ENCODE measurements at places on chromosomes 5 and 9.

- no peak for DNase-seq
Observed at GRCh38 chr9:124437086-124437485, 13.2 kb upstream of the ADGRD2 start.

DNA sequence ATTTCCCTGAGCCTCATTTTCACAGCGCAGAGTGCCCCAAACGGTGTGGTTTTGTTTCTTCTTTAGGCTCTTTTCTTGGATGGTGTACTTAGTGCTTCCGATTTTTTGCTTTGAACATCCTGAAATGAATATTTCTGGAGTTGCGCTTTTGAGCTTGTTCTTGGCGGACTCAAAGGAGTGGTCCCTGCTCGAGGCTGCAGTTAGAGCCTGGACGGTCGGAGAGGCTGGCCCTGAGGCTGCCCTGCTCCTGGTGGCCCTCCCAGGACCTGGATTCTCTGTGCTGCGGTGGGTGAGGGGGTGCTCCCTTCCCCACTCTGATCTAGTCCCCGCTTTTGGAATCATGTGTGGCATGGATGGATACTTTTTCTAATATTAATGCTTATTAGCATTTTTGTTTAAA is 291.8 kb upstream of the IRX4 start:
- no peak for DNase-seq

DNA sequence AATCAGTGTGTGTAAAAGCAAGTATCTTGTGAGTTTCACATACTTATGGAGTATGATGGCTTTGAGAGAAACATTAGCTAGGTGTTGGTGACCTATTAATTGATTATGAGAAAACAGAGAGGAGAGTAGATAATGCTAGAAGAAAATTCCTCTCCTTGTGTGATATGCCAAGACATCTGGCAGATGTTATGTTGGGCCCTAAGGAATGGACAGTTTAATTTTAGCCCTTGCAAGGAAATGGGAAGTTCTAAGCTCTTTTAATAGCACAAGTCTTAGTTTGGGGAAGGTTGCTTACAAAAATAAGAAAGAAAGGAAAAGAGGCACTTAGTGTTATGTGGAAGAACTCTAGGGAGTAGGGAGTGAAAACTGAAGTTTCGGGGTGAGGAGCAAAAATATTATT is 5.1 kb downstream of the ZNF462 start:
- DNase-seq: no peak

DNA sequence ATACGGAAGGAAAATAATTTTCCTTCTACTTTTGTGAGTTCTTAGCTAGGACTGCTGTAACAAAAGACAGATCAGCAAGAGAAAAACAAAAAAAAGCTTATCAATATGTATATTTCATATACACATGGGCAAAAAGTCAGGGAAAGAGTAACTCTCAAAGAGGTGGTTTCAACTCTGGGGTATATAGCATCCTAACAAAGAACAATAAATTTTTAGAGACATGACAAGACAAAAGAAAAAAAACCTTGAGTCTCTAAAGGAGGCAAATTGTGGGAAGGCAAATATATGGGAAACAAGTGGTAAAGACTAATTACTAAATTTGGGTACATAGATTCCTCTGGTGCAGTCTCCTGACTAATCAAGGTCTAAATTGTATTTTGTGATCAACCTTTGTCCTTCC is 93.2 kb downstream of the C5orf15 start:
- DNase-seq: no peak

DNA sequence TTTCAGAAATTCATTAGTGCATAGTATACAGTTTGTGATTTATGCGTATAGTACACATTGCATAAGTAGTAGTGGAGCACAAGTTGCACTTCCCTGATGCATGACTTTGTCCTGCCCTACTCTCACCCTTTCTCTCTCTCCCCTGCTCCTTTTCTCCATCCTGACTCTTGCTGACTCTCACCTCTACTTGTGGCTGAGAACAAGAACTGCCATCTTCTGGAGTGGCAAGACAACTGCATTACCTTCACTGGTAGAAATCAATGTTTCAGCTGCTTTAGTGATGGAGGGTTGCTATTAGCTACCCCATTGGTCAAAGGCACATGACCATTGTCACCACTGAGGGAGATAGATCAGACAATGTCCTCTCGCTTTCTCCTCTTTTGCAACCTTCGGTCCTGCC is 26.9 kb downstream of the SPEF2 start:
- DNase-seq: no peak

- DNase-seq: no peak
Observed at GRCh38 chr9:17062497-17062896, 72.3 kb upstream of the CNTLN start.

DNA sequence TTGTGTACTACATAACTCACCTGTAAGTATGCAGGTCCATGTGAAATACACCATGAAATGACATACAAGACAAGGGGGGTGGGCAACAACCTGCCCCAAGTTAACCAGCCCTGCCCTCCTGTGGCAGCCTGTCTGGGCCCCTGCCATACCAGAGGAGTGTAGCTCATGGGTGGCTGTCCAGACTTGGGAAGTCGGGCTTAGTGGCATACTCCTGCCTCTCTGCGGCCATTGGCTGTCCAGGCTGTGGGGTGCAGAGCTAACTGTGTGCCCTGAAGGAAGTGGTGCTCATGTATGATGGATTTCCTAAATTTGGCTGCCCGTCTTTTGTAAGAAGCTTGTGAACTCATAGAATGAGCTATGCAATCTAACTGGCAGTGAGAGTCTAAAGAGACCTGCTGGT is 47.0 kb downstream of the GPR107 start:
- DNase-seq: no peak

- peak; percentile 11 for DNase-seq
Observed at GRCh38 chr9:119509291-119509905, 140.2 kb upstream of the BRINP1 start.

- no peak for DNase-seq
Observed at GRCh38 chr9:76425677-76426453, 31.6 kb upstream of the RFK start.
